ENCODE measurements at places on chromosomes 6 and 20.

DNA sequence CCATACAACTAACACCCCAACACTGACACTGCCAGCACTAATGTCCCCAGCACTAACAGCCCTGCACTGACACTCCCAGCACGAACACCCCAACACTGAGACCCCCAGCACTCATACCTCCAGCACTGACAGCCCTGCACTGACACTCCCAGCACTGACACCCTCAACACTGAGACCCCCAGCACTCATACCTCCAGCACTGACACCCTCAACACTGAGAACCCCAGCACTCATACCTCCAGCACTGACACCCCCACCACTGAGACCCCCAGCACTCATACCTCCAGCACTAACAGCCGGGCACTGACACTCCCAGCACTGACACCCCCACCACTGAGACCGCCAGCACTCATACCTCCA lies 57.2 kb downstream of the ERMARD start:
- H3K27ac ChIP-seq = no peak overlapping the region
- H3K4me1 ChIP-seq = no peaks in the 10 kb centered on the region

DNA sequence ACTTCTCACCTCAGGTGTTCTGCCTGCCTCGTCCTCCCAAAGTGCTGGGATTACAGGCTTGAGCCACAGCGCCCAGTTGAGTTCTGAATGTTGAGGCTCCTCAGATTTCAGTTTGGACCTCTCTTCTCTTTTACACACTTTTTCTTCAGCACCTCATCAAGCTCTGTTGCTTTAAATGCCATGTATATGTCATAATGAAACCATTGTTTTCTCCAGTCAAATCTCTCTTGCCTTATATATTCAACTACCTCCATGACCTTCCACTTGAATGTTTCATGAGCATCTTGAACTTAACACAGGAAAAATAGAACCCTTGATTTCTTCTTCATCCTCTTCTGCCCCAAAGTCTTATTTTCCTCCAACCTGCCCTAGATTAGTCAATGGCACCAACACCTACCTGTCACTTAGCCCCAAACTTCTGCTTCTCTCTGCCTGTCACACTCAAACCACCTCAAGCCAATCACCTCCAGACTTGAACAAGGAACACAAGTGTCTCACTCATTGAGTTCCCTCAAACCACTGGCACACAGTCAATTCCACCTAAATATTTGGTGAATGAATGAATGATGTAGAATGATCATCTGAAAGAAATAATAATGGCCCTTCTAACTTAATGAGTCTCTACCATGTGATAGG lies 161.0 kb upstream of the SGK1 start:
- H3K4me3 ChIP-seq = no peak overlapping the region
- H3K27me3 ChIP-seq = no peaks in the 10 kb centered on the region
- no peak overlapping the region for H3K27ac ChIP-seq
- H3K4me1 ChIP-seq = no peaks in the 10 kb centered on the region
- no peaks in the 10 kb centered on the region for H3K36me3 ChIP-seq
- no peak for DNase-seq

GRCh38 chr6:41940759-41941279 lies 789 bp downstream of the CCND3 start:
- peak; percentile 39 for DNase-seq
- H3K4me3 ChIP-seq = peak overlapping the region; percentile 74
- peak overlapping the region; percentile 62 for H3K27ac ChIP-seq
- H3K36me3 ChIP-seq = no peaks in the 10 kb centered on the region
- H3K4me1 ChIP-seq = peaks cover 27% of the 10 kb centered on the region

DNA sequence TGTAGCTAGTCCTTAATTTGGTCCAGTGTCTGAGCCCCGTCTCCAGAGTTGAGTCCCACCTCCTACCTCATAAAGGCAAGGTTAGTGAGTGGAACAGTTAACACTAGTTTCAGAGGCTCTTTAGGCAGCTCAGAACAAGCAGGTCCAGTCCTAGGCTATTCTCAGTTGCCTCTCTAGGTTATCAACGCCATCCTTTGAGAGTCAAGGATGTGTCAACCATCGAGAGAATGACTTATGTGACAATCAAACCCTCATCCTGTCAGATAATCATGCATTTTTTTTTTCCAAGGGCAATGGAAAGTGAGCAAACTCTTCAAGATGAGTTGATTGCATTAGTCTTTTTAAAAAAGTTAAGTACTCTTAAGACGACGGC lies 64.0 kb upstream of the TXNDC5 start:
- H3K27me3 ChIP-seq = no peaks in the 10 kb centered on the region
- H3K4me1 ChIP-seq = no peaks in the 10 kb centered on the region
- no peaks in the 10 kb centered on the region for H3K36me3 ChIP-seq
